ENCODE measurements at places on chromosomes 3 and 15.

DNA sequence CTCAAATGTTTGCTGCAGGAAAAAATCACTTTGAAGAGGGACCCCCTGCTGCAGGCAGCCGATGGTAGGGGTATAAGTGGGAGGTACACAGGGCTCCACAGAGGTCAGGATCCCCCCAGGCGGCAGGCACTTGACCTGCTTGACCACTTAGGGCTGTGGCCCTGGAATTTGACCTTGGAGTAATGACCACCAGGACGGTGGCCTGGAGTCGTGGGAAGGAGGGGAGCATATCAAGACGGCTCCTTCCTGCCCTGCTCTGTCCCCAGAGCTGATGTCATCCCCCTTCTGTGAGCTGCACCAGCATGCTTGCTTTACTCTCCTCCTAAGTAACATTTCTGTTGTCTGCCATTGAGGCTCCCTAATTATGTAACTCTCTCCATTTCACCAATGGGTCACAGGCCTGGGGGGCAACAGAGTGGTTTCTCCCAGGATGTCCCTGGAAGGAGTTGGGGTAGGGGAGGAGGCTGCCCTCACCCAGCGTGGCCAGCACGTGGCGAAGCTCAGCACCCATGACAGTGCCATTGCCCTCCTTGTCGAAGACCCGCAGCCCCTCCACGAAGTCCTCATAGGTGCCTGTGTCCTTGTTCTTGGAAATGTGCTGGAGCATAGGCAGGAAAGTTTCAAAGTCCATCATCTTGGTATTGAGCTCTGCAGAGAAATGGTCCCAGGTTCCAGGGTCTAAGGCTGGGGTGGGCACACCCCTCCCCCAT lies 4.1 kb downstream of the MYL3 start:
- no peak for DNase-seq

DNA sequence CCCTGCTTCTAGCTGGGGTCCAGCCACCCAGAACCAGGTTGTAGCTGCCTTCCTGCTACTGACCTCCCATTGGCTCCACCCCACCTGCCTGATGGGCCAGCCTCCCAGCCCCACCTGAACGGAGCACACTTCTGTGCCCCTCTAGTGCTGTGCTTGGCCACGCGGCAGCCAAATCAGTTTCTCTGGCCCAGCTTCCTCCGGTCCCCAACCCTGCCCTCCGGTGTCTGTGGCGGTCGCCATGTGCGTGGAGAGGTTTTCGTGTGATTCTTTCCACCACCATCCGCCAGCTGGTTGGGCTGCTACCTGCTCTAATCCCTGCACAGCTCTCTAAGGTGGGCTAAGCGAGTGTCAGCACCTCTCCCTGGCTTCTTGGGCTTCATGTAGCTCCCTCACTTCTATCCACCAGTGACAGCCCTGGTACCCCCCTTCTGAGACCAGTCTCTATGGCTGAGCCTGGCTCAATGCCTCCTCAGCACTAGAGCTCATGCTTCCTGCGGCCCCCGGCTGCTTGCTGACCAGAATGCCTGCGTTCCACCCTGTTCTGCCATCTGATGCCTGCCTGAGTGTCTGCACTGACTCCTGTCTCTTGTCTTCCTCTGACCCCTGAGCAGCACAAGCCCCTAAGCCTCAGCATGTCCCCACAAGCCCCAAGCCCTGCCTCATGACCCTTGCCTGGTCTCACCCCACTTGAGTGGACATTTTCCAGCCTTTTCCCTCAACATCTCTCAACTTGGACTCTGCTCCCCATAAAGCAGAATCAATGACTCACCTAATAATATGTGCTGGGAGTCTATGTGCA lies 23.2 kb upstream of the MAGEF1 start:
- DNase-seq = no peak

DNA sequence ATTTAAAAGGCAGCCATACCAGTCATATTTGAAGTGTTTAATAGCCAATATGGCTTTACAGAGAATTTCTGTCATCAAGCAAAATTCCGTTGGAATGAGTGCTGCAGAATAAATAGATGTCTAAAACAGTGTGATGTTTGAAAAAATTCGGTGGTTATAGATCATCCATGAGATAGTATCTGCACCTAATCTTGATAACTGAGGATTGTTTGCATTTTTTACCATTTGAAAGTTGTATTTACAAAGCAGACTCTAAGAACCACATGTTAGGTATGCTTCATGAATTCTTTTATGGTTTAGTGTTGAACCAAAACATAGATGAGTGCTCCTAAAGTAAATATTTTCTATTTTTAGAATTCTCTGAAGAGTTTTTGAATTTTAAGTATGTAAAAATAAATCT lies 476.1 kb downstream of the NAALADL2 start:
- DNase-seq = no peak

- no peak for DNase-seq
Observed at GRCh38 chr3:106699122-106699521, 678.1 kb upstream of the CCDC54 start.

GRCh38 chr3:137554242-137554641 lies 209.9 kb upstream of the SOX14 start:
- no peak for DNase-seq

DNA sequence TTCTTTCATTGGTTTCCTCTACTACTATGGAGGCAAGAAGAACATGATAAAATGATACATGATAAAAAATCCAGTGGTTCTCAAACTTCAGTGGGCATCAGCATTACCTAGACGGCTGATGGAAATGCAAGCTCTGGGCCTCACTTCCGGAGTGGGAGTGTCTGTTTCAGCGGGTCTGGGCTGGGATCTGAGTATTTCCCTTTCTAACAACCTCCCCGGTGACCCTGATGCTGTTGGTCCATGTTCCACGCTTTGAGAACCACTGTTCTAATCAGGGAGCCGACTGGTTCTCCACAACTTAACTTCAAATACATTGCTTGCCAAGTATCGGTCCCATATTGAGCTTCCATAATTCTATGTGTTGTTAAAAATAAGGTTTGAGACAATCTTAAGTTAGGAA lies 712.3 kb upstream of the LMCD1 start:
- no peak for DNase-seq

DNA sequence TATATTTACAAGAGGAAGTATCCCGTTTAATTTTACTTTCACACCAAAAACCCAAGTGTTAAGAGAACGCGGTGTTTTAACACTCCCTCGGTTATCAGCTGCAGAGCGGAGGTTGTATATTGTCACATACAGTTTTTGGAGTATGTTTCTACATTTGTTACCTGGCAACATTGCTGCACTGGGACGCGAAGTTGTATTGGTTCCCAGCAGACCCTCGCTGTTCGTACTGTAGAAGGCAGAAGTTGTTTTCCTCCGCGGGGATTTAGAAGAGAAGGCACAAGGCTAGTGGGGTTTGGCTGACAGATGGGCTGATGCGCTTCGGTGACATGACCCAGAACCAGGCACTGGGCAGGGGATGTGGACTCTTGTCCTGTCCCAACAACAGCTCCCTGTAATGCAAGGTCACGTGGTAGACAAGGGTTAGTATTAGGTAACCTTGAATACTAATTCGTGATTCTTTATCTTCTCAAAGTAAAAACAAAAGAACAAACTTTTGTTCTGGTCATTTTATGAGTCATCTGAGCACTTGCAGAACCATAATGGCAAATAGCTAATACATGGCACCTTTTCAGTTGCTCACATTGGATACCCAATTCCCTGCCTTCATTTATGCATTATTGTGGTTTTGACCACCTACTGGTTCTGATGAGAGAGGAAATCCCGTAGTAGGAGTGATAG lies 230.4 kb upstream of the BHLHE40 start:
- DNase-seq = no peak

DNA sequence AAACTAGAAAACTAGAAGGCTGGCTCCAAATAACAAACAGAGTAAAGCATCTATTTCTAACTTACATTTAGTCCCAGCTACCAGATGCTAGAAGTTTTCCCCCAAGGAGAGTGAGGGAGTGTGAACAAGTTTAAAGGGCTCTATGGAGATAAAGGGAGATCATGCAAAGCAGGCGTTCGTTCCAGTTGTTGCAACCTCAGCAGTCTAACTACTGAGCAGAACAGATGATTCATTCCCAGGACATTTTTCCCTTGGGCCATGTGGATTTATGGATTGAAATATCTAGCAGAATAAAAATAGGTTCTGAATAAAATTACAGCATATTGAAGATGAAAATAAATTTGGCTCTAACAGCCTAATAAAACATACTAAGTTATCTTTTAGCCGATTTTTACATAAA lies 154.8 kb upstream of the TTC14 start:
- no peak for DNase-seq

DNA sequence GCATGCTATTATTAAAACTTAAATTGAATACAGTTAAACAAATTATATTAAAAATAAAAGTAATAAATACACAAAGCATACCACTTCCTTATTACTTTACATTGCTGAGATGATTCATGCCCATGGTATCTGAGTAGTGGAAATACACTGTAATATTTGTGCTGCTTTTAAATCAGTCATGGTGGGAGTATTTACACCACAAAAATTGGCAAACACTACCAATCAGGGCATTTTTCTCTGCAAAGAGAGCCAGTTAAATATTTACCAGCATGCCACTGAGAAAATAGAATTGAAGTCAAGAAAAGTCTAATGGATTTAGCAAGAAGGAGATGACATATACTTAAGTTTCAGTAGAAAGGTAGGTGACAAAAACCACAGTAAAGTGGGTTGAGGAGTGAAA lies 19.6 kb downstream of the PPARG start:
- no peak for DNase-seq

GRCh38 chr15:40941068-40941527 lies 12.0 kb downstream of the DLL4 start:
- DNase-seq = no peak

DNA sequence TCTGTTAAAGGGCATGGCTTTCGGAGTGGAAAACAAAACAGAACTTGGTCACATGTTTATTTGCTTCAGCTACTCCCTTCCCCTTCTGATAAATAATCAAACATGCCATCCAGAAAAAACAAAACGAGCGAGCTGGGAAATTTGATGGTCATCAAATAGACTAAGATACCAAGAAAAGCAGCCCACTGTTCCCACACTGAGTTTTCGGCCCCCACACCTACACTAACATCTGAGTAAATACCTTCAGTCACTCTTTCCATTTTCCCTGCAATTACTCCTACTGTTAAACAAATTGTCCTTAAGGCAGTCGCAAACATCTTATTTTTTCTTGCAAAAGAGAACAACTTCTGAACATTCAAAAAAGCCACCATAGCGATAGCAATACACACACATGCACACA lies 454.6 kb downstream of the FOXP1 start:
- DNase-seq = no peak

GRCh38 chr15:48891232-48891765 lies 13.4 kb downstream of the EID1 start:
- no peak for DNase-seq

DNA sequence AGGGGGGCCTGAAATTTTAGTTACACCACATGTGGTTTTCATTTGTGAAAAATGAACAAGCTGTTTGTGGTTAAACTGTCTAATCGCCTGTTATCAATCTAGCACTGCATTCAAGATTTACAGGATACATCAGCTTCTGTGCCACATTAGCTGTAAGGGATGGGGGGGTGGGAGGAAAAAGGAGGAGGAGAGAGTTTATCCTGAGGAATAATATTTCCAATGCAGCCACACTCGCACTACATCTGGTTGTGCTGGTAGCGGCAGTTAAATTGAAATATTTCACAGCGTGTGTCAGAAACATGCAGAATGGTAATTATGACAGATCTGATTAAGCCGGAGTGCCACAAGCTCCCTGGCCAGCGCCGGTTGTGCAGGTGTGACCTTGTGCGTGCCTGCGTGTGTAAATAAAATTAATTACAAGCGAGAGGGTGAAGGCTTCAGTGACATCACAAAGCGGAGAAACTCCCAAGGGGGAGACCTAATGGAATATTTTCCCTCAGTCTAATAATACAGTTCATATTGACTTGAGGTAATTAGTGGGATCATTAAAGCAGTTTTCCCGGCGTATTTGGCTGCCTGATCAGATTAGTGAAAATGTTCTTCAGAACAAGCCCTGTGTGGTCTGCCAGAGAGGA lies 55.5 kb downstream of the SATB1 start:
- DNase-seq = no peak

DNA sequence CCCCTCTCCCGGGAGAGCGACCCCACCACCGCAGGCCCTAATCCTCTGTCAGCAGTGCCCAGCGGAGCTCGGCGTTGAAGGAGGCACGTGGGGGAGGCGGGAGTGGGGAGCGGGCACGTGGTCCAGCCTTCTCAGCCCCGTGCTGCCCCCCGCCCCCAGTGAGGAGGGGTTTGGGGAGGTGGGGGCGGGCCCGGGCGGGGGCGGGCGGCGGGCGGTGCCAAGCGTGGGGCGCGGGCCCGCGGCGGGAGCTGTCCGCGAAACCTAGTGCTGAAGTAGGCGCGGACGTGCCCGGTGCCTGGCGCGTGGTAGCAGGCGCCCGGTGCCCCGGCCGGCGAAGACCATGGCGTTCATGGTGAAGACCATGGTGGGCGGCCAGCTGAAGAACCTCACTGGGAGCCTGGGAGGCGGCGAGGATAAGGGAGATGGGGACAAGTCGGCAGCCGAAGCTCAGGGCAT lies at the start of gene CPLX3:
Gene CPLX3, plus strand, starts transcription at position 264 of the 456 bp plus-strand sequence. Its CDS starts 77 bp downstream, at position 341.
- no peak for DNase-seq

- no peak for DNase-seq
Observed at GRCh38 chr15:91304786-91305185, 204.7 kb downstream of the SV2B start.

GRCh38 chr3:99313485-99313884 lies 324.9 kb upstream of the COL8A1 start:
- DNase-seq = no peak

DNA sequence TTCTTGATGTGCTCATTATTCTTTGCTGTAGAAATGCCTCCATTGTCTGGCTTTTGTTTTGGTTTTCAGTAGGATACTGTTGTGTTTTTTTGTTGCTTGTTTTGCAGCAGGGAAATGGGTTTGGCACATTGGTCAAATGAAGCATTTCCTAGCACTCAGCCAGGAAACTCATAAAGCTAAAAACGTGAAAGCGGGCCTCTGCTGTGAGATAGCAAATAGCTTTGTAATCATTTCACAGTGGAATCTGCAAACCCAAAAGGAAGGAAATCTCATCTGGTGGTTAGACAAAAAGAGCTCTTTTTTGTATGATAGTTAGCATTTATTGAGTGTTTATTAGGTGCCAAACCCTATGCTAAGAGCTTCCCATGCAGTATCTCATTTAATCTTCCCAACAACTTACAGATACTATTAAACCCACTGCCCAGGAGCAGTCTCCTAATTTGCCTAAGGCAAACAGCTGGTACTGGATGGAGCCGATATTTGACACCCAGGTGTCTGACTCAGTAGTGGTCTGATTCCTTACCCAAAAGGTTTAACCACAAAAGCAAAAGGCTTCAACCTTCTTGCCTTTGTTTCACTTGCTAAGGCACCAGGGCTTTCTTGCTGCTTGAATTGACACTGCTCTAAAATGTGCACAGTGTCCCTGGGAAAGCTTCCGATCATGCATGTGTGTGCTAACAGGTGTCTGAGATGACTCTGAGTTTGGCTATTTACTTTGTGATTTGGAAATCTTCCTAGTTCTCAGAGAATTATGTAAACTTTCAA lies 527.9 kb upstream of the MDFIC2 start:
- DNase-seq = no peak

GRCh38 chr3:66492672-66493071 lies 8.2 kb downstream of the LRIG1 start:
- no peak for DNase-seq

DNA sequence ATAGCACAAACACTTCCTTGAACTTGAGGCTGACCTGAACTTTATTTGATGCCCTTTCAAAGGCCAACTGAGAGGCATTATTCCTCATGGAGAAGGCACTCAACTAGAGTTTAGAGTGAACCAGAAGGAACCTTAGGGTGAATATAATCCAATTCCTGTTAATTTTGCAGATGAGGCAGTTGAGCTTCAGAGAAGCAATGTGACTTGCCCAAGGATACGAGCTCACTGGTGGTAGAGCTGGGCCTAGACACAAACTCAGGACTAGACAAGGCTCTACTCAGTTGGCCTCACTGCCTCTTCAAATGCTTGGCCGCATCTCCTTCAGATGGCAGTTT lies 172.7 kb upstream of the ADAMTS9 start:
- DNase-seq = no peak
